ENCODE measurements at places on chromosomes 5 and 9.
A peak's percentile ranks its signal among the peaks of the same experiment; 100 is the strongest.

DNA sequence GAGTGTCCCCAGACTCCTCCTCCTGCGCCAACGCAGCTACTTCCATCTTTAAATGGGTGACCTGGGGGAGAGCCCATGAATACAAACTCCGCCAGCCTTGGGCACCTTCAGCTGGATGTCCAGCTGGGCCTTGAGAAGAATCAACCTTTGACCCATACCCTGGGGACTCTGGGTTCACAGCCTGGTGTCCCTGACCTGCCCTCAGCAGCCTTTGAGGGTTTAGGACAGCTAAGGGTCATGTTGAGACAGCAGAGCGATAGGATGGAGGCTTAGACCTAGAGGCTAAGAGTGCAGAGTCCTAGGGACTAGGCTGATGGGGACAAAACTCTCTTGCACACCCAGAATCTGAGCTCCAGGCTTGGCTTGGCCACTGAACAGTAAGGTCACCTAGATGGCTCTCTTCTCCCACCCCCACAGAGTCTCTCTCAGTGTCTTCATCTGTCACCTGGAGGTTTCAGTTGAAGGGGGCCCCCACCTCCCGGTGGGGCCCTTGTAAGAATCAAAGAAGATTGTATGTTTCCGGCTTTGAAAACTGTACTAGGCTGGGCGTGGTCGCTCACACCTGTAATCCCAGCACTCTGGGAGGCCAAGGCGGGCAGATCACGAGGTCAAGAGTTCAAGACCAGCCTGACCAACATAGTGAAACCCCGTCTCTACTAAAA, 6.7 kb upstream of the AQP3 start:
- no peak for DNase-seq

- DNase-seq, result no peak
These were observed 231.3 kb upstream of the TYRP1 start for GRCh38 chr9:12461763-12462460.

DNA sequence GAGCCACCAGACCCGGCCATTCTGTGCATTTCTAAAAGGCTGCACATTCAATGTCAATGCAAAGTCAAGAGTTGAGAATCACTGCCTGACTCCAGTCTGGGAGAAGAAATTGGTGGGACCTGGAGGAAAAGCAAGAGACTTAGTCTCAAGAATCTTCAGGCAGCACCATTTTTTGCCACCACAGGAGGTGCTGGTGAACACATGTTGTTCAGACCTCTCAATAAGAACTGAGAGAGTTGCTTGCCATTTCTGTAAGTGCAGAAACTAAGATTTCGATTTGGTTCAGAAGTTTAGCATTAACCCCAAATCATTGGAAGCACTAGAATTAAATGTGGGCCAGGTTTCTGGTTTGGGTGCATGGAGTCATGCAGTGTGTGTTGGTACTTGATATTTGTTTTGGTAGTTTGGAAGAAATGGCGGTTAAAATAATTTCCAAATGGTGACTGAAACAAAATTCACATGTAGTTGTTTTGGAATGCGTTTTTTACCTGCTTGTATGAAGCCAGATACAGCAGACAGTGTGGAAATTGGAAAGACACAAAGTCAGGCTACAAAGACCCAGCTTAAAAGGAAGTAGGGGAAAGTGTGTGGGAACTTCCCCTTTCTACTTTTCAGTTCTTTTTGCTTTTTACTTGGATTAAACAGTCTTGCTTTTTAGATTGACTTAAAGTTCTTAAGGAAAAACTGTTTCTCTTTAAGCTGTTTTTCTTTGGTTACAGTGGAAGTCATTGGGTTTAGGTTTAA, 20.4 kb downstream of the PDE8B start:
- DNase-seq, result no peak

DNA sequence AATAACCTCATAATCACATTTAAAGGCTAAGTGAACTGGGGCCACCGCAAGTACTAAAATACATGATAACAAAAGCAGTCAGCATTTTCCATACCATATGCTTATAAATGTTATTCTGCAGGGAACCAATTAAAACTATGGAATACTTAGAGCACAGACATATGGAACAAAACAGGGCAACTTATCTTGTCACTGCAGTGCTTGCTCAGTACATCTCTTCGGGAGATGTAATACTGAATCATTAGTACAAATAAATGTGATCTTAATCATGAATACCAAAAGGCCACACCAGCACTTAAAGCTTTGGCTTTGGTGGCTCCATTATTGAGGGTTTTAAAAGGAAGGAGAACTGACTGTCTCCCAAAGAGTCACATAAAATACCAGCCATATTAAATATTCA, 32.1 kb downstream of the PRUNE2 start:
- DNase-seq, result no peak

DNA sequence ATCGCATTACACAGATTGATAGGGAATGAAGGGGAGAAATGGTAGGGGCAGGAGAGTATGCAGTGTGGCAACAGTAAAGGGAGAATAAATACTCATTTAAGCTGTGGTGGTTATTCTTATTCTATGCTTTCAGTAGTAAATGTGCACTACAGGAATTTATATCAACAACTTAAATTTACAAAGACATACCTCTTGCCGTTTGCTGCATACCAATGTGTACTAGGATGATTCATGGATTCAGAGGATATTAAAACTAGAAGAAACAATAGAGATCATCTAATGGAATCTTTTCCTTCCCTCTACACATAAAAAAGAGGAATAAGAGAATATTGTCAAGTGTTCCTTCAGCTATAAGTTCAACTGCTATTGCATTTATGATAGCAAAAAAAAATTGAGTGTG, 103.3 kb upstream of the RASA1 start:
- no peak for DNase-seq

GRCh38 chr5:123813937-123814624, 302.1 kb downstream of the CSNK1G3 start:
- no peak for DNase-seq

- DNase-seq, result no peak
These were observed 500.2 kb upstream of the DAP start for GRCh38 chr5:11261241-11261640.

- DNase-seq, result no peak
These were observed 466.0 kb upstream of the ARRDC3 start for GRCh38 chr5:91849069-91849468.

- DNase-seq, result no peak
These were observed 372.1 kb upstream of the C9orf72 start for GRCh38 chr9:27945386-27945785.

GRCh38 chr5:44266882-44267576, 122.2 kb downstream of the FGF10 start:
- no peak for DNase-seq

- DNase-seq, result peak; percentile 26
These were observed 10.0 kb downstream of the TLE4 start for GRCh38 chr9:79581794-79582193.
